A549 treated with CORT108297 at 1 μM for 4 hours (cell line): ENCODE measurements at places on chromosomes 12 and 14. TPM values are rescaled to one million over a fixed set of nuclear protein-coding genes. Genes with fewer than 3 reads are reported as not detected.

Gene C12orf56
- 0.03 to 0.15 TPM (median 0.04 TPM) in 4 of 5 replicates, not detected in the other for total RNA-seq

Gene ENDOU
- not detected in 5 replicates for total RNA-seq

Gene PUS7L
- 3.1 to 5.2 TPM (median 3.6 TPM) in 5 replicates for total RNA-seq

Gene ETFBKMT
- total RNA-seq = 0.63 to 1.1 TPM (median 0.80 TPM) in 5 replicates
